AG09309 (cell line): ENCODE measurements at places on chromosomes 6 and 20.

- no peak for DNase-seq
Measured at GRCh38 chr20:1804554-1804956, 90.7 kb upstream of the SIRPA start.

GRCh38 chr6:168128631-168129291, 49.7 kb upstream of the FRMD1 start:
- DNase-seq: no peak

DNA sequence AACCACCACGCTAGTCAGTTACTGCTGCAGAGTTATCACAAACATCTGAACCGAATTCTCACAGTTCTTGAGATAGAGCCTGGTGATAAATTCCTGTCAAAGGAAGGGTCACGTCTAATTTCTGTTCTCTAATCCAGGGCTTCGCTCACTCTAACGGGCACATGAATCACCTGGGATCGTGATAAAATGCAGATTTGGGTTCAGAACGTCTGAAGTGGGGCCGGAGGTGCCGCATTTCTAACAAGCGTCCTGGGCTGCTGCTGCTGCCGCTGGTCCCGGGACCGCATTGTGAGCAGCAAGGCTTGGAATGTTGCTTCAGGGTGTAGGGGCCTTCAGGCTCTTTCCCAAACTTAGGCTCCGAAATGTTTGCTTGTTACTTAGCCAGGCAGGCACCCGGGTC, 264.1 kb downstream of the CDC5L start:
- DNase-seq: no peak

DNA sequence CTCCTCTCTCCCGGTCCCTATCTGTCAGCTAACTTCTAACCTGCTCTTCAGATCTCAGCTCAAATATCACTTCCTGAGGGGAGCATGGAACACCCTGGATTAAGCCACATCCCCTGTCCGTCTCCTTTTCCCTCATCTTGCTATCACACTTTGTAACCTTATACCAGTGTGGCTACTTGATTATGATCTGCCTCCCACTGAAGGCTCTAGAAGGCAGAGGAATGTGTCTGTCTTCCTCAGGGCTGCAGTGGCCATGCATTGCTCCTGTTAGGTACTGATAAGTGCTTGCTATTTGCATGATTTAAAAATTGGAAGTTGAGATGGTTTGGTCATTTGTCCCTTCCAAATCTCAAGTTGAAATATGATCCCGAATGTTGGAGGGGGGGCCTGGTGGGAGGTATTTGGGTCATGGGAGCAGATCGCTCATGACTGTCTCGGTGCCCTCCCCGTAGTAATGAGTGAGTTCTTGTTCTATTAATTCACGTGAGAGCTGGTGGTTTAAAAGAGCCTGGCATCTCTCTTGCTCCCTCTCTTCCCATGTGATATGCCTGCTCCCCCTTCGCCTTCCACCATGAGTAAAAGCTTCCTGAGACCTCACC, 71.4 kb downstream of the PLCB4 start:
- DNase-seq: no peak

GRCh38 chr6:15948930-15949900, 179.7 kb upstream of the MYLIP start:
- DNase-seq: no peak

DNA sequence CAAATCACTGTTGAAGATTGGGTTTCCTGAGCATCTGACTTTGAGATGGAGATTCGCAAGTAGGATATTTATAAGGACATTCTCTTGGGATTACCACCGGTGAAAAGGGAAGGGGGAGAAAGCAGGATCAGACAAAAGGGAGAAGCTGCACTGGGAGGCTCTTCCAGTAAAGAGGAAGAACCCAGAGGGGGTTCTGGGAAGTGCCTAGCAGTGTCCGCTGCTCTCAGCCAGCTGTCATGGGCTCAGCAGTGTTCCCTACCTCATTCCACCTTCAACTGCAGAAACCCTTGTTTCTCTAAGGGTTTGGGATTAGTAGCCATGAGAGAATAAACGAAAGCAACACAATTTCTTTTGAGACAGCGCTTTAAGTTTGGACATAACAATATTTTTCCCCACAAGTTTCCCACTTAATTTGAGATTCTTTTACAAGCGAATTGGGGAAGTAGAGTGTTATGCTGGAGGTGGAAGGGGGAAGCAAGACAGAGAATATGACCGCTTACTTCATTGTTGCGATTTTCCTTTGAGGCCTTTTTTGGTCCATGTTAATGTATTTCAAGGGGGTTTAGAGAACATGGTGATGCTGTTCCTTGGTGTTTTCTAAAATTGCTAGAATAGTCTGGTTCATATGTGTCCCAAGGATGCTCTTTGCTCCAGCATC, 154.5 kb upstream of the SCGN start:
- DNase-seq: no peak

GRCh38 chr6:15023448-15023847, 222.4 kb upstream of the JARID2 start:
- DNase-seq: no peak

DNA sequence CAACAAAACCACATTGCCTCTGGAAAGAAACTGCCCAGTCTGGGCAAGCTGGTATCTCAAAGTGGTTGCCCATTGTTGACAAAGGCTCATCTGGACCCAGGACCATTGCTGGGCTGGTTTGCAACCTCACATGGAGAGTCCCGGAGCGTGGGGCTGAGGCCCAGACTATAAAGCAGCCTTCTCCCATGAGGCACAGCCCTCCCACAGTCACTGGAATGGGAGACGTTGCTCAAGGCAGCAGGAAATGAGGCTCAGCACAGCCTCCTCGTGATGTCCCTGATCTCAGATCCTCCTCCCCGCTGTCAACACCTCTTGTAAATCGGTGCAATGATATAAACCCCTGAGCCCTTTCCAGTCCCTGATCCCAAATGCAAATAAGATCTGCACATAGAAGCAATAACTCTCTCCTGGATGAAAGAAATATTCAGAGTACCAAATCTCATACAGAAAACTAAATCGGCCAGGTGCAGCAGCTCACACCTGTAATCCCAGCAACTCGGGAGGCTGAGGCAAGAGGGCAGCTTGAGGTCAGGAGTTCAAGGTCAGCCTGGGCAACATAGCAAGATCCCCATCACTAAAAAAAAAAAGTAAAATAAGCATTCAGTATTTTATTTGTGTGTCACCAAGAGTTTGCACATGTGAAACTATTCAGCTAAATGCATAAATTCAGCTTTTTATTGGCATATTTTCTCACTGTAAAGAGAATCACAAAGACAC, 103.0 kb upstream of the RREB1 start:
- no peak for DNase-seq

DNA sequence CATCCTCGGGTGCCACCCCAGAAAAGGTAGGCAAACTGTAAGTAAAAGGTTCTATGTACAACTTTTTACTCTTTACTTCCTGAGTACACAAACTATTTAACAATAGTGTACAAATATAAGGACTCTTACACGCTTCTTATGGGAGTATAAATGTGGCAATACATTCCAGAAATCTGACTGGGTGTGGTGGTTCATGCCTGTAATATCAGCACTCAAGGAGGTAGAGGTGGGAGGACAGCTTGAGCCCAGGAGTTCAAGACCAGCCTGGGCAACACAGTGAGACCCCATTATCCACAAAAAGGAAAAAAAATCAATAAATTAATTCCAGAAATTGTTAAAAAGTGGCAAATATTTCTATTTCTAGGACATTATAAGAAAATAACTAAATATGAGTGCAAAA, 48.9 kb downstream of the PIGU start:
- no peak for DNase-seq

DNA sequence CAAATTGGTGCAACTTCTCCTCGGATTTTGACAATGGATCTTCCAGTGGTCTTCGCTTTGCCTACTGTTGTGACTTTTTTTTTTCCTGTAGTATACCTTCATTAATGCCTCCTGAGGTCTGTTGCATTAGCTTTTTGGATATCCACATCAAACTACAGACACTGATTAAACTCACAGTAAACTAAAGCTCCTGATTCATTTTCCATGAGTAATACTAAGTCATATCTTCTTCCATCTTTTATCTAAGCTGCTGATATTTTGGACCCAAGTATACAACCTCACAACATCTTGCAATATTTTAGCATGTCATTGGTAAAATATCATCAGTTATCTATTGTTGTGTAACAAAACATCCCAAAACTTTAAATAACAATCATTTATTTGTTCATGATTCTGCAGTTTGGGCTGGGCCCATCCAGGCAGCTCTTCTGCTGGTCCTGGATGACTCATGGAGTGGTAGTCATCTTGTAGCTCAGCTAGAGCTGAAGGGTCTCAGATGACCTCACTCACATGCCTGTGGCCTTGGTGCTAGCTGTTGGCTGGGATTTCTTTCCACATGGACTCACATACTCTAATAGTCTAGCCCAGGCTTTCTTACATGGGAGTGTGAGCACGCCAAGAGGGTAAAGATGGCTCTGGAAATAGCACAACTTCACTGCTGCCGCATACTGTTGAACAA, 78.3 kb upstream of the SRSF6 start:
- peak; percentile 77 for DNase-seq

DNA sequence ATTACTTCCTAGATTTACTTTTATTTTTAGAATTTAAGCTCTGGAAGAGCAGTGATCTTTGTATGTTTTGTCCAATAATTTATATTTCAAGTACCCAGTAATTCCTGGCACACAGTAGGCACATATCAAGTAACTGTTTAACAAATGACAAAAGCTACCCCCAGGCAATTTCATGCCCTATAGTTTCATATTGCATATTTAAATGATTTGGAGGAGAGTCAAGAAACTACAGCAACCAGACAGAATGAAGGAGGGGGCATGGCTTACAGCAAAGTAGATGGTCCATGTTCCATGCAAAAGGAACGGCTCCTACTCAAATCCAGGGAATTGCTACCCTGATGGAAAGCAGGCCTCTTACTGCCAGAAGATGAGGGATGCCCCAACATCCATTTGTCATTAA, 113.5 kb downstream of the ARHGAP18 start:
- DNase-seq: no peak

GRCh38 chr6:122491919-122492555, 20.4 kb upstream of the SERINC1 start:
- peak; percentile 20 for DNase-seq

DNA sequence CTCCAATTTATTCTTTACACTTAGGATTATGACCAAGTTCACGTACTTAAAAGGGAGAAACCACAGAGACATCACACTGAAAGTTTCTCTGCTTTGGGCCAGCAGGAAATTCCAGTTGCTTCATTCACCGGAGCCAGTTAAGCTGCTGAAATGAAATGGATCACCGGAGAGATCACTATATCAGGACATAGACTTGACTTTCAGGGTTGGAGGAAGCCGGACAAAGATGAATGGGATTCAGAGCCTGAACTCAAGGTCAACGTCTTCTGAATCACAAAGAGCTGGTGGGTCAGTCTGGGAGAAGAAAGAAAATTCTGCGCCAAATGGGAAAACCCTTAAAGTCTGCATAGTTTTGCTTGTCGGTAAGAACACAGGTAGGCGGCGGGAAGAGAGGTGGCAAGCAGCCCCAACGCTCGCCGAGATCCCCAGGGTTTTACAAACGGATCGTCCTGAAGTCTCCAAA, 81.9 kb upstream of the CCDC28A start:
- peak; percentile 69 for DNase-seq

- DNase-seq: no peak
Measured at GRCh38 chr6:27651371-27651732, 178.4 kb upstream of the ZNF184 start.

GRCh38 chr20:23857962-23858595, 21.5 kb downstream of the CST5 start:
- DNase-seq: no peak

DNA sequence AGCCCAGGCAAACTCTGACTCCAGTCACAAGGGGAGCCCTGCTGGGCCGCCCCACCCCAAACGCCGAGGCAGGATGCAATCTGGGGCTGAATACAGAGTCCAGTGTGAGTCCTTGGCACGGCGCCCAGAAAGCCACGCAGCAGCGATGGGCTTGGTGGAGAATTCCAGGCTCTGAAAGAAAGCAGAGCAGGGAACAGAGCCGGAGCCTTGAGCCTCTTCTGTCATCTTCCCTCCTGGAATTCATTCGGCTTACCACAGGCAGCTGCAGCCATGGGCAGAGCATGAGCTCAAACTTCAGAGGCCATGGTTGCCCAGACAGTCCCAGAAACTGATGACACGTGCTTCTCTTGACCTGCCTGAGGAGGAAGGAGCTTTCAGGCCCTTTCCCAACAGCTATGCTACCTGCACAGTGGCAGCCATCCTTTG, 441.1 kb upstream of the JARID2 start:
- no peak for DNase-seq

DNA sequence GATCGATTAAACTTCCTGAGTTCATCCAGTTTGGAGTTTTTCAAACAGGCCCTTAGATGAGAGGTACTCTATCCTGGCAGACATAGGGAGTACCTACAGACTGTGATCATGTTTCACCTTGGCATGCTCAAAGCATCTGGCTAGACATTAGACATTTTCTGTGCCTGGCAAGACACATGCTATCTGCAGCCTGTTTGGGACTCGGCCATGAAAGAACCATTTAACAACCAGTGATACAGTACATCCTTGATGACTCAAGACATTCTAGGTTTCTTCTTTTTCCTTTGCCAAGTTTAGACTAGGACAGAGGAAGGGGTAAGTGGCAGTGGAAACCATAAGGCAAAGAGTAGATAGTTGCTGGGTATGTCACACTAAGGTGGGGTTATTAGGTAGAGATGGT, 15.4 kb upstream of the PAQR8 start:
- no peak for DNase-seq

GRCh38 chr6:14217728-14218518, 100.4 kb downstream of the CD83 start:
- DNase-seq: no peak

DNA sequence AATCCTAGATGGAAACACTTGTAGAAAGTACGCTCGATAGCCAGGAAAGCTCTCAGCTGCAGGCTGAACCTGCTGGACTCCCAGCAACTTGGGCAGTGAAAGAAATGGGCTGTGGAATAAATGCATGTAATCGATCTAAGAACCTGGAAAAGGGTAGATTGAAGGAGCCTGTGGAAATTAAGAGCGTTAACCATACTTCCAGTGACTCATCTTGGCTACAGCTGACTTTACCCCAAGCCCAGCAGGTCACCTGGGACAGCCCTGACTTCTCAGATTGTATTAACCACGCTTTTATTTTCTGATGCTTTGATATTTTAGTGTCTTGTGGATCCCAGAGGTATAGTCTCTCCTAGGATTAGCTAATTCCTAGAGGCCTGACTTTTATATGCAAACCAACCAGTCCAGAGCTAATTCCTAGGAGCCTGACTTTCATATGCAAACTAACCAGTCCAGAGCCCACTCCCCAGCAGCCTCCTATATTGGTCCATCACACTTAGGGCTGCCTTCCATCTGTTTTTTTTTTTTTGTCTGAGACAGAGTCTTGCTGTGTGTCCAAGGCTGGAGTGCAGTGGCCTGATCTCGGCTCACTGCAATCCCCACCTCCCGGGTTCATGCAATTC, 86.3 kb downstream of the GMPR start:
- DNase-seq: no peak

- no peak for DNase-seq
Measured at GRCh38 chr6:65979120-65979519, 272.1 kb upstream of the EYS start.

DNA sequence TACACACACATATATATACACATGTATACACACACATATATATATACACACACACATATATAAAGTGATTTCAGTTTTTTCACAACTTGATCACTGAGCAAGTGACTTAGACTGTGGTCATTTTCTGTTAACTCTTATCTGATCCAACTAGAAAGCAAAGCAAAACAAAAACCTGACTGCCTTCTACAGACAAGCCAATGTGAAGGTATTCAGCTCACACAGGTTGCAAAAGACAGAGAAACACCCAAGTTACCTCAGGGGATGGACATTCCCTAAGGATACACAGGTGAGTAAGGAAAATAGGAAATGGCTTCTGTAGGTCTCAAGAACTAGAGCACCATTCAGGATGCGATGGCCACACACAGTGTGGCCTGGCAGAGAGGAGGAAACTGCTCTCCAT, 58.4 kb upstream of the IER3 start:
- DNase-seq: no peak
